ENCODE measurements at places on chromosomes 1 and 21.

- DNase-seq, result peak; percentile 50
Observed at GRCh38 chr1:56709269-56709880, 64.3 kb downstream of the PRKAA2 start.

- no peak for DNase-seq
Observed at GRCh38 chr1:63794354-63794753, 20.5 kb downstream of the ROR1 start.

DNA sequence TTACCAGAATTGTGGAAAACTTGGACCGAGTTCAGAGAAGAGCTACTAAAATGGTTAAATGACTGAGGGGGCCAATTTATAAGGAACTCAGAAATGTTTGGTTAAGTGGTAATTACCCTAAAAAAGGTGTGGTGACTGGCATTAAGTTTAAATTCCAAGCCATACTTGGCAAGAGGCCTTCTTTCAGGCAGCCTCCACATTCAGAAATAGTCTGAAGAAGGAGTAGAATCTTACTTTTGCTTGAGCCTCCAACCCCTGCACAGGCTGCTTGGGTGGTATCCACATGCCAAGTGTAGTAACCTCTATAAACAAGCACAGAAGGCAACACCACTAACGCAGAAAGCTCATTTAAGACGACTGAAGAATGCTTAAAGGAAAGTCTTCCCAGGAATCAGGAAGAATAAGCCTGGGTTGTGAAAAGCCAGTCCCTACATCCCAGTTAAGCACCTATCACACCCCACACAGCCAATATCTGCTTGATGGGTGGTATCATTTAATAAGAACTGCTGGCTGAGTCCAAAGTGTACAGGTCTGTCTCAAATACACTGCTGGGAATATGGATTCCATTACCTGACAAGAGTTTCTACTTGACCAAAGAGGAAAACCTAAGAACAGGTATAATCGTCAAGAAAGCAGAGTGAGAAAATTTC is 13.7 kb upstream of the GORAB start:
- no peak for DNase-seq

DNA sequence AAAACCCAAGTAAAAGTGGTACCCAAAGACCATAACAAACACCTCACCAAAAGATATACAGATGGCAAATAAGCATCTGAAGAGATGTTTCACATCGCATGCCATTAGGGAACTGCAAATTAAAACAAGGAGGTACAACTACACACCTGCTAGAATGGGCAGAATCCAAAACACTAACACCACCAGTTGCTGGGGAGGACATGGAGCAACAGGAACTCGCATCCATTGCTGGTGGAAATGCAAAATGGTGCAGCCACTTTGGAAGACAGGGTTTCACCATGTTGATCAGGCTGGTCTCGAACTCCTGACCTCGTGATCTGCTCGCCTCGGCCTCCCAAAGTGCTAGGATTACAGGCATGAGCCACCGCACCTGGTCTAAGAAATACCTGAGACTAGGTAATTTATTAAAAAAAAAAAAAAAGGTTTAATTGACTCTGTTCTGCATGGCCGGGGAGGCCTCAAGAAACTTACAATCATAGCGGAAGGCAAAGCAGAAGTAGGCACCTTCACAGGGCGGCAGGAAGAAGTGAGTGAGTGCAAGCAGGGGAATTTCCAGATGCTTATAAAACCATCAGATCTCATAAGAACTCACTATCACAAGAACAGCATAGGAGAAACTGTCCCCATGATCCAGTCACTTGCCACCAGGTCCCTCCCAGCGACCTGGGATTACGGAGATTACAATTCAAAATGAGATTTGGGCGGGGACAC is 30.2 kb upstream of the PRSS38 start:
- DNase-seq, result no peak

GRCh38 chr1:159088546-159089183 is 12.1 kb upstream of the AIM2 start:
- DNase-seq, result no peak

- peak; percentile 18 for DNase-seq
Observed at GRCh38 chr1:225447650-225448089, 19.8 kb upstream of the LBR start.

- DNase-seq, result no peak
Observed at GRCh38 chr1:154429118-154429517, 24.0 kb downstream of the IL6R start.

GRCh38 chr1:11611638-11612327 is 42.4 kb downstream of the FBXO2 start:
- DNase-seq, result no peak

- DNase-seq, result no peak
Observed at GRCh38 chr1:37009521-37009920, 24.8 kb downstream of the GRIK3 start.

DNA sequence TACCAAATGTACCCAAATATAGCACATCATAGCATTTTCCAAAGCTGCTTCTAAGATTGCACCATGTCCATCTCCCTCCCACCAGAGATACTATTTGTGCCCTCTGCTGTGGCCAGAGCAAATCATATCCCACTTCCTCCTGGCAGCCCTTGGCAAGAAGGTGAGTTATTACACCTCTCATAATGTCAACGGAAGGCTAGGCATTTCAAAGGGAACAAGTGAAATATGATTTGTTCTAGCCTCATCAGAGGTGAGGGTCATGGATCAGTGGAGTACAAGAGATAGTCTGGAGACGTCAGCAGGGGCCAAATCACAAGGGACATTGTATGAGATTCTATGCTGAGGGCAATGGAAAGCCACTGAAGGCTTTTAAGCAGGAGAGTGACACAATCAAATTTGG is 90.2 kb upstream of the BCAR3 start:
- DNase-seq, result no peak

DNA sequence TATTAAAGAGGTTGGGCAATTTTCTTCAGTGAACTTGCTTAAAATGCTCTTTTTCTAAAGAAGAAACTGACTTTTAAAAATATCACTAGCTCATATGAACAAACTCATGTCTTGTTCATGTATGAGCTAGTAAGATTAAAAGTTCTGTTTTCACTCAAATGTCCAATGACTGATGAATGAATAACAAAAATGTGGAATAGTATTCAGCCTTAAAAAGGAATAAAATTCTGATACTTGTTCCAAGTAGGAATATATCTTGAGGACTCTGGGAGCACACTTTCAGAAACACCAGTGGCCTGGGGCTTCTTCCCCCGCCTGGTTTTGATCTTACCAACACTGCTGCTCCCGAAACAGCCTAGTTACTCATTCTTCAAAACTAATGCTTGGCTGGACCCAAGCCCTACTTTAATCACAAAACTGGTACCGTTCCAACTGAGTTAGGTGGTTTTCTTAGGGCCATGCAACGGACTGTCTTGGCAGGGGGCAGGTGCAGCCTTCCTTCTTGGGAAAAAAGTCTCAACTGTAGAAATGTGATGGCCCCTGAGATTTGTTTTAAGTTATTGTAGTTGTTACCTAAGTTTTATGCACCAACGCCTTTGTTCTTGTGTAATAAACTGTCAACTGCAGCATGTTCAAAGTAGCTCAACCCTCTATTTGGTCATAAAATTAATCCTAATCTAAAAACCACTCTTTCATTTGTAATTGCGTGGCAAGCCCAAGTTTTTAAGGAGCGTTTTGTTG is 116.0 kb downstream of the ETS2 start:
- no peak for DNase-seq

- DNase-seq, result peak; percentile 42
Observed at GRCh38 chr1:222829868-222830267, 15.0 kb downstream of the DISP1 start.

- DNase-seq, result no peak
Observed at GRCh38 chr1:210523830-210524229, 195.1 kb downstream of the HHAT start.

- DNase-seq, result no peak
Observed at GRCh38 chr1:100706296-100706695, 13.2 kb upstream of the VCAM1 start.

GRCh38 chr1:69086148-69086547 is 481.6 kb upstream of the LRRC7 start:
- DNase-seq, result no peak

GRCh38 chr21:44940116-44940631 is 345 bp downstream of the SLX9 start:
- DNase-seq, result no peak

- DNase-seq, result no peak
Observed at GRCh38 chr1:220371324-220371723, 99.1 kb upstream of the RAB3GAP2 start.

- no peak for DNase-seq
Observed at GRCh38 chr1:176879784-176880620, 284.5 kb downstream of the ASTN1 start.

- no peak for DNase-seq
Observed at GRCh38 chr1:81467383-81467782, 333.4 kb upstream of the ADGRL2 start.

GRCh38 chr1:3066250-3066711 is 2.7 kb upstream of the PRDM16 start:
- DNase-seq, result no peak

DNA sequence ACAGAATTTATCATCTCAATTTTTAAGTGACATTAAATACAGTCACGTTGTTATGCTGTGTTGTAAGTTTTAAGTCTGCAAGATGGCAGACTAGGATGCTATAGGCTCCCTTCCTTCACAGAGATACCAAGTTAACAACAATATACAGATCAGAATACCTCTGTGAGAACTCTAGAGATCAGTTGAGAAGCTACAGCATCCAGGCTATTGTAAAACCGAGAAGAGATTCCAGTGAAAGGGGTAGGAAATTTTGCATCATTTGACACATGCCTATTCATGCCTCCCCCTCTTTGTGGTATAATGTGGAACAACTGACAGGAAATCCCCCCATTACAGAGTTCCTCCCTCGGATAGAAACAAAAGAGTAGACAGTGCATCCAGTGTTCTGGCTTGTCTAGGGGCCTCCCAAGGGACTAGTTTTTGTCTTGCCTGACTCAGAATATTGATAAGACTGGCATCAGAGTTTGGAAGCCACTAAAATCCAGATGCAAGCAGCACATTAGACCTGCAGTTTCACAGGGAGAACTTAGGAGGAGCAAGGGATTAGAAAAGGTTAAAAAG is 80.6 kb downstream of the LBR start:
- no peak for DNase-seq

- DNase-seq, result no peak
Observed at GRCh38 chr1:40318970-40319621, 2.0 kb upstream of the COL9A2 start.

GRCh38 chr1:110011527-110012041 is 22.8 kb upstream of the STRIP1 start:
- peak; percentile 73 for DNase-seq

- DNase-seq, result no peak
Observed at GRCh38 chr1:203655671-203656070, 29.0 kb downstream of the ATP2B4 start.

DNA sequence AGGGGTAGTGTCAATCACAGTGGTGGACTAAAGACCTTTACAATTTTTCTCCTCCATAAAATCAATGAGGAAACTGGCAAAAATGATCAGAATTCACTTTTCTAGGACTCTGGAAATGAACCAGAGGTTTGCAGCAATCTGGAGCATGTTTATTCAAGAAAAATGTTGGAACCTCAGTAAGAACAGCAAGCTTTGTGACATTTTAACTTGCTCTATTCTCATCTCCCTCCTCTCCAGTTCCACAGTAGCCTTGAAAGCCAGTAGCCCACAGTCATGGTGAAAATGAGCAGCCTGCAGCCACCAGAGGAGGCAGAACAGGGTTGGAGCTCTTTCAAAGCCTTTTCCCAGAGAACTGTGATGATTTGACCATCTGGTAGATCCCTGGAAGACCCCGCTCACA is 9.1 kb downstream of the TTC4 start:
- no peak for DNase-seq

- no peak for DNase-seq
Observed at GRCh38 chr1:214541206-214541605, 10.2 kb downstream of the PTPN14 start.

DNA sequence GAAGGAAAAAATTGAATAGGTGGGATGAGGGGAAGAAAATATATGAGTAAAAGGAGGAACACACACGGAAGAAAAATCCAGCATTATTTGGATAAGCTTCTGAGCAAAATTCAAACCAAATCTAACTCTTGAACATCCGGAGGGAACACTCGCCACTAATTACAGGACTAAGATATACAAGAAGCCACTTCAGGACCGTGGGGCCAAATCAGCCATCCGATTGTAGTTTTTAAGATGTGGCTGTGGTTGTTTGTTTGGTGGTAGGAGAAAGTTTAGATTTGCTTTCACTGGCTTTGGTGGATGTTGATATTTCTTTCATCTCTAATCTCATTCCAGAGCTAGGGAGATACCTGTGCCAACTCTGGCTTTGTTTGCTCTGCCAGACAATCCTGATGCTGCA is 43.7 kb upstream of the ADAMTS1 start:
- no peak for DNase-seq

- no peak for DNase-seq
Observed at GRCh38 chr1:185632659-185633423, 101.3 kb upstream of the HMCN1 start.

DNA sequence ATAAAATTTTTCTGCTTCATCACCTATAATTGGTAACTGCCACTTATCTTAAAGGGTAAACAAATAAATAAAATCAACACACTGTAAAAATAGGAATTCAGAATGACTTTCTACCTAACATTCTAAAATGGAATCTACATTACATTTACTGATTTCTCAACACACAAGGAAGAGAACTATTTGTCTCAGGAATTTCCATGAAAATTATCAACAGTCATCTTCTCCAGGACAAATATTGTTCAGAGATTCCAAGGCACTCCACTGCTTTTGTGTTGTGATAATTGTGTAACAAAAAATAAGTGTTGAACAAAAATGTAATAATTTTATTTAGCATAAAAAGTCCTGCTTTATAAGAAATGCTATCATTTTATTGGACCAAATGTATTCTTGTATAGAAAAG is 7.3 kb downstream of the ODF2L start:
- no peak for DNase-seq

GRCh38 chr21:31201548-31201947 is 142.5 kb downstream of the TIAM1 start:
- peak; percentile 65 for DNase-seq

GRCh38 chr1:111570781-111571181 is 48.8 kb upstream of the RAP1A start:
- DNase-seq, result no peak

DNA sequence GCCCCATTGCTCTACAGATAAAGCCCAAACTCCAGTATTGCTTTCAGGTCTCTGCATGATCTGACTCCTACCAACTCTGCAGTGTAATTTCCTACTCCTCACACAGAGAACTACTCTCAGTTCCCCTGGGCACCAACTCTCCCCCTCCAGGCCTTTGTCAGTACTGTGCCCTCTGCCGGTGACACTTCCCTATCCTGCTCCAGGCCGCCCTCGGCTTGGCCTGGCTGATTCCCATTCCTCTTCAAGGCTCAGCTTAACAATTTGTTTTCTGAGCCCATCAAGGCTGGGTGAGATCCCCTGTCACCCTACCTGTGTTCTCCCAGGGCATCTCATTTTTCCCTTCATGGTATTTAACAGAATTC is 2.6 kb downstream of the SLAMF8 start:
- no peak for DNase-seq
